CD4-positive, alpha-beta T cell treated with Interleukin-10 for 1 hour (primary cell): ENCODE measurements at places on chromosomes 12 and 14.

- DNase-seq: no peak
Observed at GRCh38 chr12:98466640-98467400, 48.6 kb upstream of the TMPO start.

- no peak for DNase-seq
Observed at GRCh38 chr12:85322715-85323114, 42.7 kb downstream of the ALX1 start.

DNA sequence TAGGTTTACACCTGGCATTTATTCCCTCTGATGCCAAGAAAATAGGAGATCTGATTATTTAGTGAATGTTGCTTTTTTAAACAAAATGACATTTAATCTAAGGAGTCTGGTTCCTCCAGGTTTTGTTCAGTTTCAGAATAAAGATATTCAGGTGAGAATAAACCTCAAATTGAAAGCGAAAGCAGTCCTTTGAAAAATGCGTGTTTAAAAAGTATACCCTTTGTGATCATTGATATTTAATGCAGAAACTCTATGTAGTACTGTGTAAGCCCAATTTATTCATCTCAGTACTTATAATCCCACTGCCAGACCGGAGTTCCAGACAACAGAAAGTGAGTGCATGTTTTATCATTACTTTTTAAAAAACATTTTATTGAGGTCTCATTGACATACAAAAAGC lies 210.2 kb downstream of the KCNC2 start:
- peak; percentile 9 for DNase-seq

- DNase-seq: no peak
Observed at GRCh38 chr14:87632796-87633195, 360.2 kb downstream of the GALC start.

DNA sequence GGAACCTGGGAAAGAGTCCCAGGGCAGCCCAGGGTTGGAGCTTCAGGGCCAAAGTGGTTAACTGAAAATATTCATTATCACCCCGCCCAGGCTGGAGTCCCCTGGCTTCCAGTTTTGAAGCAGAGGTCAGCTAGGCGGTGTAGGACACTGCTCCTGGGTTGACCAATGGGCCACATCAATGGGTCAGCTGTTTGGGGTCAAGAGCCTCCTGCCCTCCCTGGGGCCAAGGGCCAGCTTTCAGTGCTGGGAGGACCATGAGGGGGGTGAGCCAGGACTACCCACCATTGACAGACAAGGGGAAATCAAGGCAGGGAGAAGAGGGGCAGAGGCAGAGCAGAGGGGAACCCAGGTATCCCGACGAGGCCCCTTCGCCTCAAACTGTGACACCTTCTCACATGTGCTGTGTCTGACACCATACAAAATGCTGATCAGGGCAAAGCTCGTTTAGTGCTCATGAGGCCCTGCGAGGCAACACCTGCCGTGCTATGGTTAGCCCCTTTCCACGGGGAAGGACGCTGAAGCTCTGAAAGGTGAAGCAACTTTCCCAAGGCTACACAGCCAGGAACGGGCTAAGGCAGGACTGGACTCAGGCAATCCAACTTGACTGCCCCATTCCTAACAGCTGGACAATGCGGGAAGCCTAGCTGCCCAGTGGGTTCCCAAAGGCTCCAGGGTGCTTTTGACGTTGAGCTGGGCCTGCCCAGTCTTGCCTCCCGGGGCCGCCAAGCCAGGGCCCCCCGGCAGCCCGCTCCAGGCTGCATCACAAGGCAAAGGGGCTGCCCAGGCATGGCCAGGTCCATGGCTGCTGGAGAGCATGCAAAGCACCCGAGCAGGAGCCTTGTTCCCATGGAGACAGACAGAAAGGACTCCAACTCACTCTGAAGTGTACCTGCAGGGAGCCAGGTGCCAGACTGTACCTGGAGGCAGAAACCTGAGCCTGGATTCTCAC lies 2.0 kb downstream of the SYNE3 start:
- DNase-seq: no peak

DNA sequence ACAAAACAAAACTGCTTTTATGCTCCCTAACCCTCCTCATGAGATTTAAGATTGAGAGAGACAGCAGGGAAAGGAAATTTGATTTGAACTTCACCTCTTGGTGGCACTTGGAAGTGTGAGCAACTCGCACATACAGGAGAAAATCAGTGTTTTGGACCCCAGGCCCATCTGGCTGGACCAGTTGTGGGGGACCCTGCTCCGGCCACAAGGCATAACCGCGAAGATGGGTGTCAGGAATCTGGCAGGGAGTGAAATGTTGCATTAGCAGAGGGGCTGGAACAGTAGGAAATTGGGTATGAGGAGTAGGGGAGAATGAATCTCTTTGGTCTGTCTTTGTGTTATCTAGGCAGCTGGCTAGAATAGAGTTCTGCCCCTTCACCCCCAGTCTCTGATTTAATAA lies 1.2 kb downstream of the CIROP start:
- no peak for DNase-seq

- no peak for DNase-seq
Observed at GRCh38 chr12:47602325-47602724, 103.5 kb downstream of the RPAP3 start.

GRCh38 chr12:94678849-94679248 lies 28.5 kb upstream of the TMCC3 start:
- DNase-seq: no peak

- DNase-seq: no peak
Observed at GRCh38 chr12:18153826-18154225, 63.8 kb upstream of the RERGL start.

GRCh38 chr14:93319958-93320357 lies 12.9 kb downstream of the BTBD7 start:
- DNase-seq: no peak

GRCh38 chr12:82793751-82794281 lies 107.1 kb downstream of the TMTC2 start:
- DNase-seq: no peak

- DNase-seq: no peak
Observed at GRCh38 chr12:19988001-19988400, 380.3 kb upstream of the PDE3A start.

- no peak for DNase-seq
Observed at GRCh38 chr14:100299238-100299560, 7.0 kb downstream of the SLC25A29 start.

GRCh38 chr12:118617611-118618450 lies 241.5 kb downstream of the SUDS3 start:
- DNase-seq: no peak

DNA sequence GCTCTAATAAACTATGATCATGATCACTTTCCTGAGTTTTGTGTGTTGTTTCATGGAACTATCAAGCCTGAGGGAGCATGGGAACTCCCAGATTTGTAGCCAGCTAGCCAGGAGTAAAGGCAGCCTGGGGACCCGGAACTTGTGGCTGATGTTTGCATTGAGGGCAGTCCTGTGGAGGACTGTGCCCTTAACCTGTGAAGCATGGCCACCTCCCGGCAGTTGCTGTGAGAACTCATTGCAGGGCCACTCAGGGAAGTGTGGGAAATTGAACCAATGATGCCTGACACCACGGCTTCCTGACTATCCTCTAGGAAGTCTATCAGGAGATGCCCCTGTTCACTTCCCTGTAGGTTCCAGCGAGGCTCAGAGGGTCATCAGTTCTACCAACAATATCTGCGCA lies 250.6 kb downstream of the DAD1 start:
- DNase-seq: no peak

DNA sequence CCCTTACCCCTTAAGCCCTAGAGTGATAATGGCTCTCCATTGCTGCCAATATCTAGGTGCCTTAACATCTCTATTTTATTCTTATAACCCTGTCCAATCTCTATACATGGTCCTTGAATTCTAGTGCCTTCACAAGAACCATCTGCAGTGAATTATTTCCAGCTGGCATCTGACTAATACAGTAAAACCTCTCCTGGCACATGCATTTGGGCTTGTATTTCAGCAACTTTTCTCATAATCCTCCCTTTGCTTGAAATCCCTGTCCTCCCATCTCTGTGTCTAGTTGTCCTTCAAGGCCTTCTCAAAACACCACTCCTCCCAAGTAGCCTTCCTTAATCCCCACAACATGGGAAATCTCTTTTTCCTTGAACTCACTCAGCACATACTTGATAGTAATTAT lies 14.2 kb upstream of the HMGA2 start:
- DNase-seq: no peak

- DNase-seq: no peak
Observed at GRCh38 chr14:53491256-53491883, 338.2 kb upstream of the DDHD1 start.

DNA sequence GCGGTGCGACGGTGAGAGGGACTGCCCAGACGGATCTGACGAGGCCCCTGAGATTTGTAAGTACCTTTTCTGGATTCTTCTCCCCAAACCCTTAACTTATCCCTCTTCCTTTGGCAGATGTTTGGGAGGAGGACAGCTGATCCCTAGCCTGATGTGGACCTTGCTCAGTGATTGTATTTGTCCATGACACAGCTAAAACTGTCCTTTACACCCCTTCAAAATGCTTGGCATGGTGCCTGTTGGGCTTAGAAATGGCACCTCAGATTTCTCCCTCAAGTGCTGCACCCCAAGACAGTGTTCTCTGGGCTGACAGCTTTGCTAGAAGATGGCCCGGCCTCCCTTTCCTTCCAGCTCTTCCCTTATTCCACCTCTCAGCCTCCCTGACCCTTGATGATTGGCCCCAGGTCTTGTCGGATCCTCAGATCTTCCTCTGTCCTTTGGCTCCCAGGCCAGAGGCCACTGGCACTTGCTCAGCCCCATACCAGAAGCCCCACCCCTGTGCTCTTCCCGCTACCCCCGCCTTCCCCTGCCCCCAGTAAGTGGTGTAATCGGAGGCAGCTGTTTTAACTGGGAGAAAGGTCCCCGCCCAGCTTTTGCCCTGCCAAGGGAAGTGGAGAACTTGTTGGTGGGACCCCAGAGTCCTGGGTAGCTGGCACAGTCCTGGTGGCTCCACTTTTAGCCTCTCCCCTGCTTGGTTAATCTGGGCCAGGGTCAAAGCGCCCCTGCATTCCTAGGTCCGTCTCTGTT lies 8.7 kb downstream of the LRP1-AS start:
- DNase-seq: no peak

DNA sequence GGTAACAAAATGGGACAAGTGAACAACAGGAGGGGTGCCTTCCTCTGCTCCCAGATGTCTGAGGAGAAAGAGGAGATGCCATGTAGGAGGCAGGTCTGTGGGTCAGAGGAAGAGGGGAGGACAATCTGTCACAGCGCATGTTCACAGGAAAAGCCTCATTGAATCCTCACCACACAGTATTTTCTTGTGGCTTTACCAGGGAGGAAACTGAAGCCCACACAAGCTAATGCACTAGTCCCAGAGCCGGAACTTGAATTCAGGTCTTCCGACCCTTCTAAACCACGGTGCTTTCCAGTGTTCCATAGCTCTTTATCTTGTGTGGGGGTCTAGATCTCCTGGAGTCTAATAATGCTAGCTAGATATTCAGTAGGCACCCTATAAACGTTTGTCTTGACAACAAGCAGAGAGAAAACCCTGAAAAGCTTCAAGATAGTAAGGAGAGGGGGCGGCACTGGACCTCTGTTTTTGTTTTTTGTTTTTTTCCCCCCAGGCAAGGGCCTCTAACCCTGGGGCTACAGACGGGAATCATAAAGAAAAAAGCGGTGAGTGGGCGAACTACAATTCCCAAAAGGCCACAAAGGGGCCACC lies 371 bp upstream of the SHMT2 start:
- DNase-seq: peak; percentile 54

DNA sequence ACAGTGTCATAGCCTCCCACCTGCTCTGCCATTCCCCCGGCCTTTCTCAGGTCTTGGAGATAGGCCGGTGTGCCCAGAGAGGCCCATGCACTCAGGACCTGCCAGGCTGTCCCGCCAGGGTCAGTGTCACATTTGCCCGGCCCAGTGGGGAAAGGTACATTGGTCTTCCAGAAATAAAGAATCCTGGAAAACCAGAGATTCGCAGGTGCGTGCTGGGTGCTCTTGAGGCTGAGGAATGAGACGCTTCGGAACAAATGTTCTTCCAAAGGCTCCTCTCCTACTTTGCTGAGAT lies 205.8 kb upstream of the RTL1 start:
- DNase-seq: no peak

DNA sequence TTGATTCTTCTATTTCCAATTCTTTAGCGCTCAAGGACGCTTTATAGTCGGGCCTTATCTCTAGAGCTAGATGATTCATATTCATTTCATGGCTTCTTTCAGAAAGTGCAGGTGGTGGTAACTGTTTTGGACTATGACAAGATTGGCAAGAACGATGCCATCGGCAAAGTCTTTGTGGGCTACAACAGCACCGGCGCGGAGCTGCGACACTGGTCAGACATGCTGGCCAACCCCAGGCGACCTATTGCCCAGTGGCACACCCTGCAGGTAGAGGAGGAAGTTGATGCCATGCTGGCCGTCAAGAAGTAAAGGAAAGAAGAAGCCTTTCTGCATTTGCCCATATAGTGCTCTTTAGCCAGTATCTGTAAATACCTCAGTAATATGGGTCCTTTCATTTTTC lies 241.9 kb downstream of the PAWR start:
- DNase-seq: no peak

GRCh38 chr12:56687223-56688128 lies 608 bp downstream of the PTGES3 start:
- peak; percentile 71 for DNase-seq

DNA sequence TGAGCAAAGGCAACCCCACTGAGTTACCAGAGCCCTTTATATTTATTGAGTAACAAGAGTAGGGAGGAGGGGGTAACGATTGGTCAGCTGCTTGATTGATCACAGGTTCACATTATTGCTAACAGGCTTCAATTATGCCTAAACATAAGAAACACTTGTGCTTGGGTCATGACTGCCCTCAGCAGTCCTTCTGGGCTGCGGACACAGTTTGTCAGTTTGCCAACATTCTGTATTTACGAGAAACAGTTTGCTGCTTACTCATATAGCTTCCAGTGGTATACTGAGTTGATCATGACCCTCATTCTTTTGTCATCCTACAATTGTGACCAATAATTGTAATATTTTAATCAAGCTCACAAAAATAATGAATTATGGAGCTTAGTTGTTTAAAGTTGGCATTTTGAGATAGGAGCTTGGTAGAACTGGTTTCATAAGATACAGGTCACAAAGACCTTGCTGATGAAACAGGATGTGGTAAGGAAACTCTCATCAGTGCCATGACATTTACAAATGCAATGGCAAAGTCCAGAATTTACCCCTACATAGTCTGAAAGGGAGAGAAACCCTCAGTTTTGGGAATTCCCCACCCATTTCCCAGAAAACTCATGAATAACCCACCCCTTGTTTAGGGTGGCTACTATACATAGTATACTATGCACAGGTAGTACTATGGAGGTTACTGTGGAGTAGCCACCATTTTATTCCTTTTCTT lies 1421.0 kb upstream of the FLRT2 start:
- no peak for DNase-seq
